ENCODE measurements at places on chromosomes 7 and 10.

- no peak for DNase-seq
Observed at GRCh38 chr7:4245866-4246470, 436.1 kb upstream of the FOXK1 start.

DNA sequence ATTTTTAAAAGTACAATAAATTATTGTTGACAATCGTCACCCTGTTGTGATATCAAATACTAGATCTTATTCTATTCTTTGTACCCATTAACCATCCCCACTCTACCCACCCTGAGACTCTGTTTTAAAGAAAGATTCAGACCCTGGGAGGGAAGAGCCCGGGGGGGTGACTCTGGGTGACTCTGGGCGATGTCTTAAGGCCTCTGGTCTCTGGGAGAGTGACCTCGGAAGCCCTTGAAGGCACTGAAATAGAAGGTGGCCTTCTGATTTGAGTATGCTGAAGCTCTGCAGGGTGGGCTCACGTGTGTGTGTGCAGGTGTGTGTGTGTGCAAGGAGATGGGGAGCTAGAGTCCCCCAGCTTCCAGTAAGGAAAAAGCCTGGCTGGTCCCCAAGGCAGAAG lies 9.7 kb downstream of the ADAP1 start:
- DNase-seq = no peak

GRCh38 chr7:17404006-17404405 lies 105.6 kb downstream of the AHR start:
- no peak for DNase-seq

- no peak for DNase-seq
Observed at GRCh38 chr10:60310740-60311139, 78.9 kb downstream of the ANK3 start.

DNA sequence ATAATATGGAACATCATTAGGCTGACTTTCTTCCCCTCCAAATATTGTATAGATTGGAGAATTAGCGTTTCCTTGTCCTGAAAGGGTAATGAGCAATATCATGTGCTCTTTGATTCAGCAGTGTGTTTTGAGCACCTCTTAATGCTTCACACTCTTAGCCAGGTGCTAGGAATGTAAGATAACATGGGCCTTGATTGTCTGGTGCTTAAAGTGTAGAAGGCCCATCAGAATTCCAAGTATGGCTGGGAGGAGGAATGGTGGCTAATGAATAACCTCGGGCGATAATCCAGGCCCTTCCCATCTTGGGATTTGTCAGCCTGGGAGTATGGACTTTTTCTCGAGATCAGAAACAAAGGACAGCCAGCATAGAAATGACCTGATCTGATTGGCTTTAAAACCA lies 8.6 kb downstream of the TSPAN13 start:
- no peak for DNase-seq

GRCh38 chr7:138864667-138865066 lies 66.7 kb upstream of the ATP6V0A4 start:
- DNase-seq = no peak
